T-helper 17 cell (primary cell): ENCODE measurements at places on chromosomes 4 and X.
A peak's percentile ranks its signal among the peaks of the same experiment; 100 is the strongest.

DNA sequence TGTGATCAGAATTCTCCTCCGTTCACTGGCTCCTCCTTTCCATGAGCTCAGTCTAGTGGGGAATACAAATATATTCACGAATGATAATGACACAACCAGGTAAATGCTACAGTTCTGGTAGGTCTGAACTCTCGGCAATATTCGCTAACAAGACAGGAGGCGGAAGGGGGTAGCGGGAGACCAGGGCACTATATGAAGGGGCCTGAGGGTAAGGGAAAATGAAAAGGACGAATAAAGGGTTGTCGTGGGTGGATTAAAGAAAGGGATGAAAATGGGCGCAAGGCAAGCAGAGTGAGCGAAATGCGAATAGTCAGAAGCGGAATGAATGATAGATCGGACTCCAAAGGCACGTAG, 743 bp downstream of the NKAP start:
- DNase-seq = no peak

- no peak for DNase-seq
Measured at GRCh38 chrX:100829730-100830129, 9.5 kb downstream of the CSTF2 start.

DNA sequence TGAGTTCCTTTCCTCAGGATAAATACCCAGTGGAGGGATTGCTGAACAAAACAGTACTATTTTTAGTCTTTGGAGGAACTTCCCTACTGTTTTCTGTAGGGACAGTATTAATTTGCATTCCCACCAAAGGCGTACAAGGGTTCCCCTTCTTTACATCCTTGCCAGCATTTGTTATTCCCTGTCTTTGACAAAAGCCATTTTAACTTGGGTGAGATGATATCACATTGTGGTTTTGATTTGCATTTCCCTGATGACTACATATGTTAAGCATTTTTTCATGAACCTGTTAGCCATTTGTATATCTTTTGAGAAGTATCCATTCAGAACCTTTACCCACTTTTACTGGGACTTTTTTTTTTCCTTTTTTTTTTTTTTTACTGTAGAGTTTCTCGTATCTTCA, 126.2 kb upstream of the ANXA10 start:
- DNase-seq = no peak

DNA sequence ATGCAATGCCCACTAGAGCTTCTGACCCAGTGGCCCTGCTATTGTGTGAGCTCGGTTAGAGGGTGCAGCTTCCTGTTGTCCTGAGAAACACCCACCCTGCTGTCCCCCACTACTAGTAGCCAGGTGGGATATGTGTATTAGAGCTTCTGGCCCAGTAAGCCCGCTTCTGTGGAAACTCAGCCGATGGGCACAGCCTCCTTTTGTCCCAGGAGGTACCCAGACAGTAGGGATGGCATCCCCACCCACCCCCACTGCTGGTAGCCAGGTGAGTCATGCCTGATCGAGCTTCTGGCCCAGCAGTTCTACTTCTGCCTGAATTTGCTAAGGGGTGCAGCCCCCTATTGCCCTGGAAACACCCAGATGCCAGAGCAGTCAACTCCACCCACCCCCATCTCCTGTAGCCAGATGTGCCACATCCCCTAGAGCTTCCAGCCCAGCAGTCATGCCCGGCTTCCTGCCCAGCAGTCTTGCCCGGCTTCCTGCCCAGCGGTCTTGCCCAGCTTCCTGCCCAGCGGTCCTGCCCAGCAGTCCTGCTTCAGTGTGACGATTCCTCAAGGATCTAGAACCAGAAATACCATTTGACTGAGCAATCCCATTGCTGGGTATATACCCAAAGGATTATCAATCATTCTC, 162.7 kb upstream of the KLF8 start:
- no peak for DNase-seq

GRCh38 chr4:119233191-119233590, 20.7 kb downstream of the USP53 start:
- DNase-seq = no peak

DNA sequence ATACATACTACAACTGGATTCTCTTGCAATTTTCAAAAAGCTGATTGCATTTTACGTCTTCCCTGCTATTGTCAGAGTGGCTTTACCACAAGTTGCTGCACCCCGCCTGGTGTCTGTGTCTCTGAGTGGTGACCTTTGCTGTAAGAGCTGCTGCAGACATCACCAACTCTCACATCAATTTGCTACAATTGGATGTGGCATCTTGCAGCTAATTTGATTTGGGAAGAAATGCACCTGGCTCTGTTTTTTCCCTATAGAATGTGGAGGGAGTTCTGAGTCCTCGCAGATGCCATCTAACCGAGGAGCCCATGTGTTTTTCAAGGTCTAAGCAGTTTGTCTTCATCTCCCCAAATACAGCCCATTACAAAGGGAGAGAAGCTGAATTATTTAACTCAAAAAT, 73.8 kb upstream of the PHOX2B start:
- DNase-seq = no peak

DNA sequence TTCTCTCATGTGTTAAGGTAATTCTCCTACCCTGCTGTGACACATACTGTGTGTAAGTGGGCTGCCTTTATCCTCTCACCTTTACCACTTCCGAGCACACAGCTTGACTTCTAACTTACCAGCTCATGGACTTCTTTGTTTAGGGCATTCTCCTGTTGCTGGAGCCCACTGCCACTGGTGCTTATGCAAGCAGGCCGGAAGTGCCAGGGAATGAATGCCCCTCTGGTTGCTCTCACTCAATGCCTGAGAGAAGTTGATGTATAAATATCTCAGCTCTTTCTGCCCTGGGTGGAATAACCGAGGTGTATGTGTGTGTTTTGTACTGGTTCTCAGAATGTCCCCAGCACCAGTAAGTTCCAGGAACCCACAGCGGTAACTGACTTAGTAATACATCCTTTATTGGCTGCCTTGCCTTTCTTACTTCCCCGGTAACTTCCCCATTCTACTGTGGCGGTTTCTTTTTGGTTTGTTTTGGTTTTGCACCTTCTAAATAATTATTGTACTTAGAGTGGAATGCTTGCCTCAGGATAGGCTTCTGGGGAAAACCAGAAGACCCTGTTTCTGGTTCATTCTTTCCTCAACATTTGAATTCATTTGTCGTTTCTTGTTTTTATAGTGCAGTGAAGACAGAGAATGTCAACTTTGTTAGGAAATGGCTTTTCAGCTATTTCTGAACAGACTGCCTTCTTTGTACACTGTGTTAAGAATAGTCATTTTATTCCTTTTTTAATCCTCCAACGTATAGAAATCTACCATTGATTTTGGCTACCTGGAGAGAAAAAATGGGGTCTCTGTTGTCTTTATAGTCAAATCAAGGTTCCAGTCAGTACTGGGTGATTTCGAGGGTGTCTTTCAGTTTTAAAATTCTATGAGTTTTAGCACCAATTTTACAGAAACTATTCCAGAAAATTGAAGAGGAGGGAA, 45.4 kb downstream of the CXorf58 start:
- peak; percentile 7 for DNase-seq

DNA sequence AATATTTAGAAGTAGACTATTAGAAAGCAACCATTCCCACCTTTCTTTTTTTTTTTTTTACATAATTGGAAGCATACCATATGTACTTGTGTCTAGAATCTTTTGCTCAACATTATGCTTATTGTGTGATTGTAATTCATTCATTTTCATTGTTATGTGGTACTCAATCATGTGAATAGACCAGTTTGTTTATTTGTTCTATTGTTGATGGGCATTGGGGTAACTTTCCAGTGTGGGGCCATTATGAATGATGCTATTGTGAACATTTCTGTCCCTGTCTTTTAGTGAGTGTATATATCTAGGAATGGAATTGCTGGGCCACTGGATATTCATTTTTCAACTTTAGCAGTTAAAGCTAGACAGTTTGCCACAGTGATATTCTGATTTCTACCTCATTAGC, 62.5 kb upstream of the MCUB start:
- DNase-seq = no peak

DNA sequence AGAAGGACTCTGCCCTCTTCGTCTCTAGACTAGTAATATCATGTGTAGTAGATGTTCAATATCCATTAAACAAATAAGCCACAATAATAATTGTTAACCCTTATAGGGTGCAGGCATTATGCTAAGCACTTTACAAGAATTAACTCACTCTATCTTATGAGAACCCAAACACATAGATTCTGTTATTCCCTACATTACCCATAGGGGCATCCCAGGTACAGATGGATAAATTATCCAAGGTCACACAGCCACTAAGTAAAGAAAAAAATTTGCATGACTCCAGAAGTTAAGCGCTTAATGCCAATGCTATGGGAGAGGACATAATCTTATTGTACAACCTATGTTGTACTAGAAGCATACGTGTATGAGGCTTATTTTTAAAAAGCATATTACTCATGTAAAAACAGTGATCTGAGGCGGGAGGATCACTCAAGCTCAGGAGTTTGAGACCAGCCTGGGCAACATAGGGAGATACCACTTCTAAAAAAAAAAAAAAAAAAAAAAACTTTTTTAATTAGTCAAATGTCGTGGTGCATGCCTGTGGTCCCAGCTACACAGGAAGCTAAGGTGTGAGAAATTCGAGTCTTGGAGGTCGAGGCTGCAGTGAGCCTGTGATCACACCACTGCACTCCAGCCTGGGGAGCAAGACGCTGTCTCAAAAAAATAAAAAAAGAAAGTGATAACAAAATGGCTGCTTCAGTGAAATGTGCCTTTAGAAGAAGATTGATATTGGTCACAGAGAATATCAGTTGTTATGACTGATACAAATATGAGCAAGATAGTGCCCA, 13.6 kb downstream of the LDB2 start:
- DNase-seq = no peak

DNA sequence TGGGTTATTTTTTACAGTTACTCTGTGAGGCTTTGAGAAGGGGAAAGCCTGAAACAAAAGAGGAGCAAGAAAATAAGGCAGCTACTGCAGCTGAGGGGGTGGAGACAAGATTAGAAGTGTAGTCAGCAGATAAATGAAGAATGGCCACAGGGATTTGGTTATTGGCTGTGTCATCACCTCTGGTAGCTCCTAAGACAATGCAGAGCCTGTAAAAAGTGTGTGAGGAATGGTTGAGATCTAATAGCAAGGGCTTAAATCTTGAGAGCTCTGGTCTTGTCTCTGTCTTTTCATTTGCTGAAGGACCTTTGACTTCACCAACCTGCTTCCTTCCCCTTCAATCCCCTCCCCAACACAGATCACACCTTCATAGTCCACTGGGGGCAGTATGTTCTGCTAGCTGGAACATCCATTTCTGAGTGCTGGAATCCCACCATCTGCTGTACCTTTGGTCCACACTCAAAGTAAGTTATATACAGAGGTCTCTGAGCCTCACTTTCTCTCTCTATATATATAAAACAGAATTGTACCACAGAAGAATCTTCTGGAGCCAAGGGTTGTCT, 213.7 kb upstream of the ZIC3 start:
- DNase-seq = no peak

GRCh38 chrX:119899125-119899524, 3.4 kb downstream of the AKAP14 start:
- no peak for DNase-seq
